ENCODE measurements at places on chromosomes 5 and 9.

DNA sequence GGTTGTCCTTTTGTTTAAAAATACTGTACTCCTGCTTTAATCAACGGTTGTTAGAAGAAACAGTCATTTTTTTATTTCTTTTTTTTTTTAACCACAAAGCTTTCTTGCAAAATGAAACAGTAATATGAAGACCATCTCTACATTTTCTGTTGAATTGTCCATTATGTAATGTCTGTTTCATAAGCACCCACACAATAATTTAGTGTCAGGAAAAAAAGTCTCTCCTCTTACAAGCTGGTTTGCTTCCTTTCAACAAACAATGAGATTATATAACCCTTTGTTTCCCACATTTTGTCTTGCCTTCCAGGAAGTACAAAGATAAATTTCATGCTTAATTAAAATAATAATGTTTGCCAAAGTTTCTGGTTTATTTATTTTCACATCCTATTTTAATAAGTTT is 16.7 kb downstream of the CTNNAL1 start:
- no peak for DNase-seq

DNA sequence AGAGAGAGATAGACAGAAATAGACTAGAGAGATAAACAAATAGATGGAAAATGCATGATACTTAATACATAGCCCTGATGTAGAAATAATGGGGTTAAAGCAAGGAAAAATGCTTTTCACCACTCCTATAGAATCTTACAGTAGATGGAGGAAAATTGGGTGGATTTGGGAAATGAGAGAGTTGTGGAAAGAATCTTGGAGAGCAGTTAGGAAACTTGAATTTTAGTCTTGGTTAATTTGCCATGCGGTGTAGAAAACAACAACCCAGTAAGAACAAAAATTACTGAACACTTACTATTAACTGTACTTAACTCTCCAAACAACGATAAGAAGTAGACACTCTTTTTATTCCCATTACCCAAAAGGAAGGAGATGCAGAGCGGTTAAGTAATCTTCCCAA is 329.8 kb downstream of the ZNF608 start:
- DNase-seq = no peak

DNA sequence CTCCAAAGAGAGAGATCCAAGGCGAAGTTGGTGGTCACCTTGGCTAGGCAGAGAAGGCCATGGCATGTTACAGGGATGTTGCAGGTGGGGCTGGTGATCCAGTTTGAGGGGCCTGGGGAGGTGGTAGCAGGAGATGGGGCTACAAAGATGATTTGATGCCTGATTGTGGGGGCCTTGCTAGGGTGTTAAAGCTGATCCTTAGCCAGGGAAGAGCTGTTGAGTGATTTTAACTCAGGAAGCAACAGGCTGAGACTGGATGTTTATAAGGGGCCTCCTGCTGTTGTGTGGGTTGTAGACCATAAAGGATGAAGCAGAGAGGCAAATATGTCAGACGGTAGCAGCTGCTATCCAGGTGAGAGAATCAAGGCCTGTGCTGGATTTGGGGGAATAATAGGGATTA is 19.0 kb upstream of the SMAD5 start:
- no peak for DNase-seq

GRCh38 chr5:39178861-39179260 is 40.5 kb downstream of the FYB1 start:
- DNase-seq = no peak

DNA sequence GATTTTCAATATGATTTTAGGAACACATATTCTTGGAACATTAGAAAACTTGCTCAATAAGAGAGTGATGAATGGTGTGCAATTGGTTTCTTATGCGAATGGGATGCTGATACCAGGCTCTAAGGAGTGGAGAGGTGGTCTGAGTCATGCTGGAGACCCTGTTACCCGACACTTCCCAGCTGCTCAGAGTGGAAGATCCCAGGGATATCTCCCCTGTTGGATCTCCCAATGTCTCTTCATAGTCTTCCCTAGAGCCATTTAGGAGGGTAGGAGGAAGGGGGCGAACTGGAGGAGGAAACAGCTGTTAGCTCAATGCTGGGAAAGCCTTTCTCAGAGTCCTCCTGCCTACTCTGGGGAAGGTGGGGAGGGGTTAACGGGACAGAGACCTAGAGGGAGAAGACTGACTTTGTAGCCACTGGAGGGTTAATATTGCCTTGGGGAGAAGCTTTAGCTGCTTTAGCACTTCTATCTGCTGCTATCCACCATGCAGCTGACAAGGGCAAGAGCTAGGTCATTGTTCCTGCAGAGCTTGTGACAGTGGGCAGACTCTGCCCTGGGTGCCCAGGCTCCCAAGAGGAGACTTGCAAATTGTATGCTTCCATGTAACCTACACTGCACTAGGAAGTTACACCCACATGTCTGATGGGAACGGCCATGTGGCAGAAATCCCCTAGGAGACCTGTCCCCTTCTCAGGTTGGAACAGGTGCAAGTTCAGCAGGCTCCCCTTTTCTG is 301.0 kb downstream of the GADD45G start:
- no peak for DNase-seq

- DNase-seq = no peak
These were observed 217.1 kb downstream of the MAST4 start for GRCh38 chr5:66813306-66813705.

DNA sequence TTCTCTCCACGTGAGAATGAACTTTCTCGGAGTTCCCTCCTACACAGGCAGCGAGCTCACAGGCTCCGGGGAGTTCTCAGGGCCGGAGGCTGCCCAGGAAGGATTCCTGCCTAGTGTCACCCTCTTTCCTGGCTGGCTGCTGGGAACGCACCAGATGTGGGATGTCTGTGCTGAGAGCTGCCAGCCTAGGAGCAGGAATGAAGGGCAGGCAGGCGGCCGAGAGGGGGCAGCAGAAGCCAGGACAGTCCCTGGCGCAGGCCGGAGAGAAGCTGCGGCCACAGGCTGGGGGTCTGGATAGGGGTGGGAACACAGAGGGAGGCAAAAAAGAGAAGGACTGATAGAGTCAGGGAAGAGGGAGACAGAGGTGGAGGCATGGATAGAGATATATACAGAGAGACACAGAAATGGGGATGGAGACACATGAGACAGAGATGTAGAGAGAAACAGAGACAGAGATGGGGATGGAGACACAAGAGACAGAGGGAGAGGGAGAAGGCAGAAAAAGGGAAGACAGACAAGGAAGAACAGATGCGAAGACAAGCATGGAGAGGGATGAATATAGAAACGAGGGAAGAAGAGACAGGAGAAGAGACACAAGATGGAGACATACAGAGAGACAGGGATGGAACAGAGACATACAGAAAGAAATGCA is 25.3 kb upstream of the ENHO start:
- peak; percentile 27 for DNase-seq

GRCh38 chr9:134980991-134981390 is 63.3 kb upstream of the FCN1 start:
- DNase-seq = no peak

- DNase-seq = no peak
These were observed 586.3 kb downstream of the PTPRD start for GRCh38 chr9:10026443-10026984.

DNA sequence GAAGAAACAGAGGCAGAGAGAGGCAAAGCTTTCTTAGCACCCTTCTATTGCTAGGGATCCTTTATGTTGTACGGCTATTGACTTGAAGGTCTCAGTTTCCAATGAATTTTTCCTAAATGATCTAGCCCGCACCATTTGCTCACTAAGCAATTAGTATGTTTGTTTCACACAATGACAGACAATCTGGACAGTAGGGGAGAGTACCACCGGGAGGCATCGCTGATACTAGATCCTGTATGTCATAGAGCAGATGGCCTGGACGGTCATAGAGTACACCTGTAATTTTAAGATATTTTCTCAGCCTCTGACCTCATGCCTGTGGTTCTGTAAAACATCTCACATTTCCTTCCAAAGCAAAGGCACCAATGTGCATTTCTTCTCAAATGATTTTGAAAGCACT is 194.3 kb downstream of the TLE4 start:
- DNase-seq = no peak

- no peak for DNase-seq
These were observed 252.8 kb downstream of the CAAP1 start for GRCh38 chr9:26639761-26640160.

Measured in stromal cell of bone marrow (primary cell).